ENCODE measurements at places on chromosomes 4 and X. TPM values are rescaled to one million over a fixed set of nuclear protein-coding genes. Genes with fewer than 3 reads are reported as not detected.

GPRASP2 gene
- total RNA-seq: 2.1 TPM

MAGEA11 gene
- total RNA-seq: not detected

CXCL3 gene
- 1.9 TPM for total RNA-seq

PRRG1 gene
- 16.0 TPM for total RNA-seq

ARHGAP36 gene
- total RNA-seq: not detected

DNA sequence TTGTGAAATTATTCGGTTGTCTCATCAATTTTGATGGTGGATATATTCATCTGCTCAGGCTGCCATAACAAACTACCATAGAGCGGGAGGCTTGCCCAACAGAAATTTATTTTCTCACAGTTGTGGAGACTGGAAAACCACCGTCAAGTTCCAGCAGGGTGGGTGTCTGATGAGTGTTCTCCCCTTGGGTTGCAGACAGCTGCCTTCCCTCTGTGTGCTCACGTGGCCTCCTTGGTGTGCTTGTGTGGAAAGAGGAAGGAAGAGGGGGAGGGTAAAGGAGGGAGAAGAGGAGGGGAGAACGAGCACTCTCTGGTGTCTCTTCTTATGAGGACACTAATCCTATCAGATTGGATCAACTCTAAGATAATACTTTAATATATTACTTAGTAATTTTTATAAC is 123.8 kb upstream of the TEX13D start:
- no peak for DNase-seq

DNA sequence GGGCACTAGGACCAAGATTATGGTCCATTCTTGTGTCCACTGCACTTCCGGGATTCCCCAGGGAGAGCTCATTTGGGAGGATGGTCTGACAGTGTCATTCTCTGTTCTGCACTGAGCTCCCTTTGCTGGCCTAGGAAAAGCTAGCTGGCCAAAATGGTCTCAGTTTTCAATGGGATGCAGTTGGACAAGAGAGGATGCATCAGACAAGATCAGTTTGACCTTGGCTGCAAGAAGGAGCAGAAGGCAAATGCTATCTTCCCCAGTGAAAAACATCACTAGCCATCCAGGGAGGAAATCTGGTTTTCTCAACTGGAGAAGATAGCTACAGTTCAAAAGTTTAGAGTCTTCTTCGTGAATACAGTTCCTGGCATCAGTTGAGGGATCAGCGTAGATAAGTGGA is 221.1 kb downstream of the PTTG2 start:
- no peak for DNase-seq

DNA sequence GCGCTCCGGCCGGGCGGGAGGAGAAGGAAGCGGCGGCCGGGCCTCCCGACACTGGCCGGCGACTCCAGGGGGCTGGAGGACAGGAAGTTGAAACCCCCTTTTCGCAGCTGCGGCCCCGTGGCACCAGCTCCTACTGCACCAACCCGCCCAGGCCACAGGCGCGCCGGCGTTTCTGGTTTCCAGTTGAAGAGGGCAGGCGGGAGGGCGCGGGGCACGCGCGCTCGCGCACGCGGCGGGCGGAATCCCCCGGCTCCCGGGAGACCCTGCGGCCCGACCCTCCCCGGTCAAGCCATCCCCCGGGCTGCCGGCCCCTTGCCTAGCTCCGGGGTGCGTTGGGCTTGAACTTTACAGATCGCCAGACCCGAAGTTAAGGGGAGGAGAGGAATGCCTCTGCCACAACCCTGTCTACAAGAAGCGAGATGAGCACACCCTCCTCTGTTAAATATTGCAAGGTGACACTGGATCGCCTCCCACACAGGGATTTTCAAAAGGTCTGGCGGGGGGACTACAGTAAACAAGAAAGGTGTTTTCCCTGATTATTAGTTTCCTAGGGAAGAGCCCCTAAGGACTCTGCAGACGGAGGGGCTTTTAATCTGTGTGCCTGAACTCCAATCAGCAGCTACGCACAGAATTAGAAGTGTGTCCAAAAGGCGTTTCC is 1.4 kb downstream of the ELOVL6 start:
- DNase-seq: no peak

DNA sequence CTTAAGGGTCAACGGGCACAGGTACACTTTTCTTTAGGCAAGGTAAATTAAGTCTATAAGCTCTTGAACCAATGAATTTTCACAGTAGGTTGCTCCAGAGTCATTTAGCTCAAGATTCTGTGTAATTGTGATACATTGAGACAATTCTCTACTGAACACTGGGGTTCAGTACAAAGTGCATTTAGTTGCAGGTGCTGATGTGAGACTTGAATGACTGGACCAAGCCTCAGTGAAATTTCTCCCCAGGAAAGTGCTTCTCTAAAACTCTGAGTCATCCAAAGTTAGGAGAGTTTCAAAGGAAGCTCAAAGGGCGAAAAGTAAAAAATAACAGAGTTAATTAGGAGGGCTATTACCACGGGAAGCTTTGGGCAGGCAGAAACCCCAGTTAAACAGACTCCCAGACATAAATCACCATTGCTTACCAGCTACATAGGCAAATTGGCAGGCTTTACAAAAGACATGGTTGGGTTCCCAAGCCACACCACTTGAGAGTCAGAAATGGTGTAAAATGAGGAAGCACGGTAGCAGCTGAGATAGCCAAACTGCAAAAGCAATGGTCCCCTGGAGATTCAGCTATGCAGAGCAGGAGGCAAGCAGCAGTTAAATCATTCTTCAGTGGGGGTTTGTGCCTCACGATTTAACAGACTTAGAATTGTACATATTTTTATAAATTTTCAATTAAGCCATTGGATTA is 202.6 kb downstream of the PCDH19 start:
- DNase-seq: no peak

- DNase-seq: no peak
Measured at GRCh38 chr4:73721435-73721834, 18.9 kb upstream of the CXCL8 start.

- no peak for DNase-seq
Measured at GRCh38 chrX:90617710-90618325, 696.1 kb downstream of the TGIF2LX start.

- peak; percentile 13 for DNase-seq
Measured at GRCh38 chr4:79042079-79042674, 102.9 kb upstream of the PAQR3 start.

DNA sequence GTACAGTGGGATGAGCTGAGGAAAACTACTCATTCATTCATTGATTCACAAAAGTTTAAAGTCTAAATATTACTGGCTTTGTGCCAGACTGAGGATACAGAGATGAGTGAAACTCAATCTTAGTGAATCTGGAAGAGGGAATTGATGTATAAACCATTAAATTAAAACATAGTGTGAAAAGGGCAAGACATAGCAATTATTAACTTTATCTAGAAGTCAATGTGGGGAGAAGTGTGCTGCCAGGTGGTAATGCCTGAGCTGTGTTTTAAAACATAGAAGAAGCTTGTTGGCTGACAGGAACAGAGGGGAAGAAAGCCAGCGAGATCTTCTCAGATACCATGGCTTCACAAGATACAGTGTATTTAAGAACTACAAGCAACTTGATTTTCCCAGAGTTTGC is 153.4 kb downstream of the BMPR1B start:
- no peak for DNase-seq

DNA sequence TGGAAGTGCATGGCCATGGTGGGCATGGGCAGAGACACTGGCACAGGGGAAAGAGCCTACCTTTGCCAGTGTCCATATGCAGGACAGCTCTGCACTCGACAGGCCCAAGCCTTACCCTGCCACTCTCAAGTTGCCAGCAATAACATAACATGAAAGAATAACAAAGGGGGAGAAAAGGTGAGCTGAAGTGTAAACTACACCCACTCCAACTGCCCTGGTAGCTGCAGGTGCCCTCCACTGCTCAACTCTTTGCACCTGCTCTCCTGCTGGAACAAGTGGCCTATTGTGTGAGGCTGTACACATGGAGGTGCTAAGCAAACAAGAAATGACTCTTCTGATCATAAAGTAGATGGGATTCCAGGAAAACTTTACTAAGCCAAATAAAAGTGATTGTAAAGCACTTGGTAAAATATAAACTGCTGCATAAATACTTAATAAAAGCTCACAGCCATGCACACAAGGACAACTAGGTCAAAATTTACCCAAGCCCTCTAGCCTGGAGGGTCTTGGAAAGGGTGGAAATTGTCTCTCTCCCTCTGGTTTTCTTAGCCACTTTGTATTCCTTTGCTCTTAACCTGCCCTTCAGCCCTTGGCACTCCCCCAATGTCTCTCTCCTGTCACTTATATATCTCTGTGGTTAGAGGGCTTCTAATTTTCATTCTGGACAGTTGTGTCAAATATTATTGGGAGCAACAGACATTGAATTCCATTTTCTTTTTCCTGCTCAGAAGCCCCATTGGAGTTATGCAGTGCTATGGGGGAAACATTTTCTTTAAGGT is 261.2 kb upstream of the GPC4 start:
- no peak for DNase-seq

GRCh38 chr4:89284828-89285227 is 22.8 kb downstream of the GPRIN3 start:
- no peak for DNase-seq

DNA sequence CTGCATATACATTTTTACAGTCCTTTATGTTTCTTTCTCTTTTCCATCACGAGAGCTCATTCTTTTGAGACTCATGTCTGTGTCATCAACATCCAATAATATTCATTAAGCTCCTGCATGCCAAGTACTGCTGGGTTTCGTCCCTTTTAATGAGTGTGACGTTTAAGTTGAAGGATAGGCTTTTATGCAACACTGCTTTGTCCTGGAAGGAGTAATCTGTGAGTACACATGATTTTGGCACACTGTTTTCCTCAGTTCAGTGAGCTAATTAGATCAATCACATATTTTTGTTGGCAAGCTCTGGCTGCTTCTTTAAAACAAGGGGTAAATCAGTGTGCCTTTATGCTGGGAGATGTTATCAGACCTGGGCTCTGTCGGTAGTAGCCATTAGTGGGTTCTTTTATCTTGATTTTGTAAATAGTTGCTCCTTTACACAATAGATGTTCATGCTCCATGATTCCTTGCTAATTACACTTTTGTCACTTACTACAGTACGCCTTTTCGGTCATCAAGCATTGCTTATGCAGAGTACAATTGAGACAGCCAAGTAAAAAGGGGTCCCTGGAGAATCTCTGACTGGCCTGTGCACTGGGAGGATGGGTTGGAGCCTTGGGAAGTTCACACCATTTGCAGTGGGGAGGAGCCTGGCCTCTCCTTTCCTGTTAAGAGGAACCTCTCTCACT is 132.6 kb downstream of the FHIP1A start:
- DNase-seq: peak; percentile 21

- no peak for DNase-seq
Measured at GRCh38 chr4:8819019-8819418, 52.6 kb downstream of the HMX1 start.

DNA sequence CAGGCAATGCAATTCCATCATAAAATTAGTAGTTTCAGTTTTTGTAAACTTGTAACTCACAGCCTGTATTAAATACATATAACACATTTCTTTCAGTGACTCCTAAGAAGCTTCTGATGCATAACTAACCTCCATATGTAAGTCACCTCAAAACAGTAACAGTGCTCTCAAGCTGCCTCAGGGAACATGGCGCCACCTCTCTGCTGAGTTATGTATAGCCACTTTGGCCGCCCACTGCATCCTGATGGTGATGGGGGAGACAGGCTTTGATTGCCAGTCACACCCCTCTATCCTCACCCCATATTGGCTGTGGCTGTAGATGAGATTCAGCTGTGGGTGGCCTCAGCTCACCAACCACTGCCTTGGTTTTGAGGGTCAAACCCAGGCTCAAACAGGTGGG is 54.3 kb downstream of the LRBA start:
- no peak for DNase-seq

- DNase-seq: no peak
Measured at GRCh38 chr4:65167719-65168118, 502.6 kb downstream of the EPHA5 start.

DNA sequence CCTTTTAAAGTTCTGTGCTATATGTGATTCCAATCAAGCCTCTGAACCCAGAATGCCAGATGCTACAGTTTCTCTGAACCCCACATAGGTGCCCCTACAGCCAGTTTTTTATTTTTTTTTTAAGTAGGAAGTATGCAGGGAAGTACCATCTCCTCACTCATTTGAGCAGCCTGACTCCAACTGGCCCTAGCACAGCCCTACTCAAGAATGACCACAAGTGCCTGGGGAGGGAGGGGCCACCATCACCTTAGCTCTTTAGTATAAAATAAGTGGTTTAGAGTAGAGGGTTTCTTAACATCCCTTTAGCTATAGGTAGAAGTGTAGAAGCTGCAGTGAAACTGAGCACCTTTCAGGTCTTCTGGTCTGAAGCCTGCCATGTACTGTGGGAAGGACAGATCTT is 14.4 kb downstream of the MSN start:
- DNase-seq: no peak
